ENCODE measurements at places on chromosomes 12 and 14. TPM values are rescaled to one million over a fixed set of nuclear protein-coding genes. Genes with fewer than 3 reads are reported as not detected.
A peak's percentile ranks its signal among the peaks of the same experiment; 100 is the strongest.

DNA sequence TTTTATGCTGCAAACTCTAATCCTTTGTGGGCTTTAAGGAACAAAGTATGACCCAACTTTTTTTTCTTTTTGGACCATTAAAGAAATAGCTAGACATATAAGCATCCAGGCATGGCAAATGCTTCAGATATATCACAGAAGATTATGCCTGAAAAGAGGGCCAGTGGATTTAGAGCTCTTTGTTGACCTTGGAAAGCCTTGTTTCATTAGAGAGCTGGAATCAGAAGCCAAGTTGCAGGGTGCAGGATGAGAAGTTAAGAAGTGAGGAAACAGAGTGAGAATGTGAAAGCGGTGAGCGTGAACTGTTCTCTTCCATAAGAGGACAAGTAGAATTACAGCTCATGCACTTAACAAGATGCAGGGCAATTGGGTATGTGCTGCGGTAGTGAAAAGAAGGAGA is 373.7 kb downstream of the SYT1 start:
- DNase-seq = no peak
- H3K4me3 ChIP-seq = no peak overlapping the region
- no peaks in the 10 kb centered on the region for H3K27me3 ChIP-seq
- H3K4me1 ChIP-seq = no peaks in the 10 kb centered on the region
- no peak overlapping the region for H3K27ac ChIP-seq

DNA sequence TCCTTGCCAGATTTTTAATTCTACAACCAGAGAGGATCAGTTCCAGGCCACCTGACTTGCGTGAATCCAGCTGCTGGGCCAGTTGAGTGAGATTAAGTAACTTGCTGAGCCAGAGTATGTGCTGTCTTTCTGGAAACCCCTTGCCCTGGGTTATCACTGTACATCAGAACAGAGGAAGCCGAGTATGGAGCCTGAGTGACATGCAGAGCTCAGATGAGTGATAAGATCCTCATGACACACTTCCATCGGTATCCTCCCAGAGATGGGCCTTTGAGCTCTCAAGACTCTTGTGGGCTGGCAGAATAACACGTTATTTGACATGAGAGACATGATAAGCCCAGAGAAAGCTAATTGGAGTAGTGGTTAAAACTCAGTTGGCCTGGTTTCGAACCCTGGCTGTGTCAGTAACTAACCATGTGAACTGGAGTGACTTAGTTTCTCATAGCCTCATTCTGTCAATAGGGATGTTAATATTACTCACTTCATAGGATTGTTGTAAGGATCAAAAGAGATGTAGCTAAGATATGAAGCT is 388.1 kb downstream of the ZFP36L1 start:
- peak overlapping the region; percentile 79 for H3K27ac ChIP-seq
- peak; percentile 19 for DNase-seq
- no peaks in the 10 kb centered on the region for H3K27me3 ChIP-seq
- H3K36me3 ChIP-seq = no peaks in the 10 kb centered on the region
- H3K4me1 ChIP-seq = peaks cover 54% of the 10 kb centered on the region

DNA sequence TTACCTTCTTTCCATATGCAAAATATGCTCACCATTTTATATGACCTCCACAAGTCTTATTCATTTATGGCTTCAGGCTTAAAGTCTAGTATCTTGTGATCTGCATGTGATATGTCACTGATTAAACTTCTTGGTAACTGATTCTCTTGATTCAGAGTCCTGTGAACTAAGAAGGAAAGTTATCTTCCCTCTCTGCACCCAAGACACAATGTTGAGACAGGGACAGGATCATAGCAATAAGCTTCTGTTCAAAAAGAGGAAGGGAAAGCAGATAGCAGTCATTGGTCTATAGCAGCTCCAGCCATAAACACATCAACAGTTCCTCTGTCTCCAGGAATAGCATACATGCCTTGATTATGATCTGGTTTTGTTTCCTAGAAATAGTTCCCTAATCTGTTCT is 103.1 kb downstream of the UNC79 start:
- no peak overlapping the region for H3K27ac ChIP-seq
- DNase-seq = no peak
- H3K4me3 ChIP-seq = no peak overlapping the region
- no peaks in the 10 kb centered on the region for H3K4me1 ChIP-seq

GRCh38 chr12:75579552-75579951 is 68.1 kb upstream of the KRR1 start:
- no peak overlapping the region for H3K27ac ChIP-seq
- peaks cover 13% of the 10 kb centered on the region for H3K27me3 ChIP-seq
- no peaks in the 10 kb centered on the region for H3K36me3 ChIP-seq
- peaks cover 5% of the 10 kb centered on the region for H3K4me1 ChIP-seq
- no peak overlapping the region for H3K4me3 ChIP-seq

DNA sequence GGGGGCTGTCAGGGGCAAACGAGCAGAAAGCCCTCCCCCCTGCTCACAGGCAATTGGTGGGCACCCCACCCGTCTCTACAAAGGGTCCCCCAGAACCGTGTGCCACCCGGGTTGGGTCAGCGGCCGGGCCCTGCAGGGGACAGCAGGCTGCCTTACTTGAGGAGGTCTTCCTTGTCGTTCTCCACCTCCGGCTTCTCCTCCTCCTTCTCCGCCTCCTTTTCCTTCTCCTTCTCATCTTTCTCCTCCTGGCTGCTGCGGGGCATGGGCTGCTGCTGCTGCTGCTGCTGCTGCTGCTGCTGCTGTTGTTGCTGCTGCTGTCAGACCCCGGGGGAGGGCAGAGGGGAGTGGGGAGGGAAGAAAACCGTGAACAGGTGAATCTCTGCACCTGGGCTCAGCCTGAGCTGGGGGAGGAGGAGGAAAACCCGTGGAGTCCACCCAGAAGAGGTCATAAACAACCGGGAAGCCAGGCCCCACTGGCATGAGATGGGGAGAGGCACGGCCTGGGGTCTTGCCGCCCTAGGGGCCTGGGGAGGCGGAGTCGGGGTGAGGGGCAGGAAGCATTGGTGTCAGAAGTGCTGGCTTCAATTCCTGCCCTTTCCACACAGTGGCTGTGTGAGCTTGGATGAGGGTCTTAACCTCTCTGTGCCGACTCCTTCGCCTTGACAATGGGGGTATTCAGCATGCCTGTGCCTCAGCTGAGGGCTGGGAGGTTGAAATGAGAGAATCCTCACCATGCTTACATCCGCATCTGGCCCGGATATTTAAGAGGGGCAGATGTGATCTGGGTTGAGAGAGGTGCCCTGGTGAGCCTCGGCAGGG is 107.6 kb downstream of the RFLNA start:
- H3K4me3 ChIP-seq = no peak overlapping the region
- H3K4me1 ChIP-seq = no peaks in the 10 kb centered on the region
- no peaks in the 10 kb centered on the region for H3K27me3 ChIP-seq
- DNase-seq = no peak

Gene FOXN3
- total RNA-seq = 83.4 TPM

Gene LRRIQ1
- total RNA-seq = not detected

Gene EPYC
- total RNA-seq = not detected
